WTC11 (cell line): ENCODE measurements at places on chromosomes 13 and 19. TPM values are rescaled to one million over a fixed set of nuclear protein-coding genes. Genes with fewer than 3 reads are reported as not detected.

DNA sequence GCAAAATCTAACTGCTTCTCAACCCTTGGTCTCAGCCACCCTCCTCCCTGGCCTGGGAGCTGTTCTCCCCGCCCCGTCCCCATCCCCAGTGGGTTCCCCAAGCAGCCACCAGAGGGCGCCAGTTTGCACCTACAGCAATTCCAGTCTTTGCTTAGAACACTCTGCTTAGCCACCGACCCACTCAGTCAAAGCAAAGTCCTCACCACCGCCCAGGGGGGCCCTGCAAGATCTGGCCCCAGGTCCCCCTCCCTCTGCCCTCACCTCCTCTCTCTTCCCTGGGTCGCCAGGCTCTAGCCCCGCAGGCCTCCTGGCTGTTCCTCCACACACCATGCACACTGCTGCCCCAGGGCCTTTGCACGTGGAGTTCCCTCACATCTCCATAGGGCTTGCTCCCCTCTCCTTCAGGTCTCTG lies 12.4 kb downstream of the TMEM143 start:
- peak; percentile 90 for DNase-seq

DNA sequence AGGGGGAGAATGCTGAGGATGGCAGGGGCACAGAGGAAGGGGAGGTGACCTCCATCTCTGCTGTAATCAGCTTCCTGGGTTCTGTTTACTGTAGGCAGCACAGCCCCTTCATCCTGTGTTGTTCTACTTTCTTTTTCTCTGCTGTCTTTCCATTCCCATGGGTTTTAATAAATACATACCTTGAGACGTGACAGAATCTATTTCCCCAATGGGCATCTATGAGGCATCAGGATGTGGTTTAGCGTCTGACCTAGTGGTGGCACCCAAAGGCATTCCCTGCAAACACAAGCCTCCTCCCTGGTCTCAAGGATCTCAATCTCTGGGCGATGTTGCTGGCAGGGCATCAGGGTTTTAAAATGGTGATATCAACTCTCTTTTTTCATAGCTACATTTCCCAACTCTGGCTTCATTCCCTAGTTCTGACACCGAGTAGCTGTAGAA lies 60.8 kb downstream of the ALOX5AP start:
- DNase-seq = no peak

DNA sequence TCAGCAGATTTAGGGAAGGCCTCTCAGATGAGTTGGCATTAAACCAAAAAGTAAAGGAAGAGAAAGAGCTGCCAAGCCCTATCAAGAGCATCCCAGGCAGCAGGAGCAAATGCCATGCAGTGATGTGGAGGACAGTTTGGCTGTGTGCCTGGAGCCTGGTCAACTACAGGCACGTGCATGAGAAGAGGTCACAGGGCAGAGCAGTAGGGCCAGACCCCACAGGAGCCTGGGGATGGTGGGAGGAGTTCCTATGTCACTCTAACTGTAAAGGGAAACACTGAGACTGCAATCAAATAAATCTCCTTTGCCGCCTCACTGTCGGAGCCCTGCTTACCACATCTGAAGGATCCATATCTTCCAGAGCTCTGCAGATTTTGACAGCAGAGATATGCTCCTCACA lies 240.5 kb downstream of the ENOX1 start:
- no peak for DNase-seq

DNA sequence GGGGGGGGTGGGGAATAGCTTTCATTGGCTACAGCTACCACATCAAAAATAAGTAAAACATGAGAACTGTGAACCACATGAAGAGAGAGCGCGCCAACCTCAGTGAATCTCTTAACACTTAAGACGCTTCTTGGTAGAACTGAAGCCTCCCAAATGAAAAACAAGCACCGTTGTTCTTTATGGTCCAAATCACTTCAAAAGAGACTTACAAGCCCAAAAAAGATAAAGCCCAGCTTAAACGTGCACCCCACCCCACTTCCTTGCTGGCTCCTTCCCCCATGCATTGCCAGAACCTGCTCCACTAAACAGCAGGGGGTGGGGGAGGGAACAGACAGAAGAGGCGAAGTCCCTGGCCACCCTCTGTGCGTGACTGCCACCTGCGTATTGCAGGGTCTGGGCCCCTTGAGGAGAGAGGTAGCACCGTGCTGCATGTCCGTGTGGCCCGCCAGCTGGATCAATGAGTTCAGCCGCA lies 479.1 kb downstream of the FOXO1 start:
- no peak for DNase-seq

DNA sequence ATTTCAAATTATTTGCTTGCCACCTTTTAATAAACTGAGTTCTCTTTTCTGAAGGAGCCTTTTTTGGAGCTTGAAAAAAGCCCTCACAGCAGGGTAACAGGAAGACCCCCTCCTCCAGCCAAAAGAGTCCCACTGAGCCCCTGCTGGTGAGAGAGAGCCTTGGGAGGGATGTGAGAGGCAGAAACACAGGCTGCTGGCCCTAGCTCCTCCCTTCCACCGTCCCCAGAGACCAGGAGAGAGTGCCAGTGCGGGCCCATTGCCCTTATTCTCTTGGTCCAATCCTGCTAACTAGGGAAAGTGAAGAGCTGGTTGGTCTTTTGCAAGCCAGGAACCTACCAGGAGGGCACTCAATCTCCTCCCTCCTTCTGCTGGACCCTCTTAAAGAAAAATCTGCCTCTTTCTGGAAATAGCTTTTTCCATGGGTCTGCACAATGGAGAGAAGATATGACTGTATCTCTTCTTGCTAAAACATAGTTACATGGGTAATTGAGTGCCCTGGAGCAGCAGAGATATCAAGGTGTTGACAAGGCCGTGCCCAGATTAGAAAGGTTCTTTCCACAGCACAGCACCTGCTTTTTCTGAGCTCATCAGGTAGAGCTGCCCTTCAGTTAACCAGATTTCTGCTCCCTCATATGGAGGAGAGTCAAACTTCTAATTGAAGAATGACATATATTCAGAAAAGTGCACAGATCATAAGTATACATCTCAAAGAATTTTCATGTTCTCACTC lies 113.9 kb downstream of the LRCH1 start:
- peak; percentile 58 for DNase-seq

DNA sequence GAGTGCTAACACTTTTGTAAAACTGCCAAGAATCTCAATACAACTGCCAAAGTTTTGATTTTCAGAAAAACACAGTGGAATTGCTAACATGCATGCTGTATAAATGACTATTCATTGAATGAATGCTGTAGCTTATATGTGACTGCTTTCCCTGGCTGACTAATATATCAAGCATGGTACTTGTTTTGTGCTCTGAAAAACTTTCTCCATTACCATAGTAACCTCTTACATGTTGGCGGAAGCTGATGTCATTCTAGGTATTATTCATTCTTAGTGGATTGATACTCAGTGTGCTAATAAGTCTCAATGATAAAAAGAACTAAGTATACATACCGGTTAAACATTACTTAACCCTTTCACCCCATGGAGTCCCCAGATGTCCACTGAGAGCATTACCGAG lies 166.1 kb upstream of the MYO16 start:
- DNase-seq = no peak

DNA sequence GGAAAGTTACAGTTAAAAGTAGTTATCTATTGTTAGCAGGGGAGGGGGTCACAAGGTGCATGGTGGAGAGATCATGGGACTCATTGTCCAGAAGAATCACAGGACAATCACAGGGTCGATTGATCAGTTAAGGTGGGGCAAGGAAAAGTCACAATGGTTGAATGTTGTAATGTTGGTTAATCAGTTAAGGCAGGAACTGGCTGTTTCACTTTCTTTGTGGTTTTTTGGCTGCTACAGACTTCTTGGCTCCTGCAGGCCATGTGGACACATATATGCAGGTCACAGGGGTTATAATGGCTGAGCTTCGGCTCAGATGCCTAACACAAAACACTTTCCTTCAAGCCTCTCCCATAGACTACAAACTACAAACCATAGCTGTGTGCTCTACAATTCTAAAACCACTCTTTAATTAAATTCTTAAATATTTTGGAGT lies 6.9 kb upstream of the ZNF431 start:
- DNase-seq = no peak

DNA sequence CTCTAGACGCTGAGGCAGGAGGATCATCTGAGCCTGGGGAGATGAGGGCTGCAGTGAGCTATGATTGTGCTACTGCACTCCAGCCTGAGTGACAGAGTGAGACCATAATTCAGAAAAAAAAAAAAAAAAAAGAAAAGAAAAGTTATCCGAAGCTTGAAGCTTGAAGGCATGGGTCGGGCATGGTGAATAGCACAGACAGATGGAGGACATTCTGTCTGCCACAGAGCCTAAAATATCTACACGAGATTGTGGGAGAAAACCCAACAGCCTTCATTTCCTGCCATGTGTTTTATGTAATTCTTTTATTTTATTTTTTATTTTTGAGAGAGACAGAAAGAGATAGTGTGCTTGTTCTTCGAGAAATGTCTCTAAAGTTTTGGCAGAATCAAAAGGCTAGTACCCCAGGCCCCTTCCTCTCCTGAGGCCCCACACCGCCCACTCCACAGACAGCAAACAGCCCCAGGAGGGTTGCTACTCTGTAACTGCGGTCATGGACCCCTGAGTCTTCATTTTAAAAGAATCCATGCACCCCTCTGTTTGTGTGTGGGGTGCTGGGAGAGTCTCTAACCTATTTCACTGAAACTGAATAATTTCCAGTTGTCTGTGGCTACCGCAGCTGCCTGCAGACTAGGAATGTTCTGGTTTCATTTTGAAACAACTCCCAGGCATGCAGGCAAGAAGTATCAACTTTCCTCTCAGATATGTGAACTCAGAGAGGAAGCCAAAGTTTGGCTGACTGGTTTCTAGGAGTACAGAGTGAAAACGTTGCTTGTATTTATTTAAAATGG lies 38.4 kb upstream of the RCBTB2 start:
- DNase-seq = no peak

DNA sequence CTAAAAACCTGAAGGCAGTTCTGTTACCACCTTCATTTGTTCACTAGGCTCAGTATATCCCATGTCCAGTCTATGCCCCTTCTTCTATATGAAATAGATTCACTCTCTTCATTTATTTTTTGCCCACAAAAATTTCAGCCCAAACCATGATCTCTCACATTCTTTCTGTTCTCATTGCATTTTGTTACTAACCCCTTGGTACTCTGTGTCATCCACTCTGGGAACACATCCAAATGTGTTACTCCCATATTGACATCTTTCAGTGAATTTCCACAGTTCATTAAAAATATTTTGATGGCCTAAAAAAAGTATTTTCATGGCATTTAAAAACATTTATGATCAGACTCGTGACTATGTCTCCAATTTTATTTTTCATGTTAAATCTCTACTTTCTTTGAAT lies 378.9 kb downstream of the SLITRK1 start:
- no peak for DNase-seq

GRCh38 chr19:5676105-5676771 lies 4.1 kb downstream of the MICOS13 start:
- DNase-seq = no peak

GRCh38 chr19:10936661-10937084 lies 8.1 kb downstream of the TIMM29 start:
- peak; percentile 59 for DNase-seq

- DNase-seq = no peak
Observed at GRCh38 chr13:54029226-54029625, 1000.6 kb downstream of the OLFM4 start.

DNA sequence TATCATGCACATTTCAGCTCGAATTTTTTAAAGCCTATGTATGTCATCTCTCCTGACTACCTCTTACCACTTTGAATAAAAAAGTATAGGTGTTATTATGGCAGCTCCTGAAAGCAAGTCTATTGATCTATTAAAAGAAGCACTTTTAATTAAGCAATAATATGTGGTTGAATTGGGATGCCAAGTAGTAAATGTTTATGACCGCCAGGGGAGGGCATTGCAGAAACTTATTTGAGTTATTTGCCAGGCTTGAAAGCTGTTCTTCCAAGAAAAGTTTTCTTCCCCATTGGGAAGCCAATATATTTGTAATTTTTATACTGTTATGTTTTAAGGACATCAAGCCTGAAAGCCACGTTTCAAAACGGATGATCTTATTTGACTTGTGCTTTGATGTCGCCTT lies 88.1 kb upstream of the SOX21 start:
- no peak for DNase-seq

Gene PNMA8B
- 2.8 to 4.0 TPM (median 3.6 TPM) in 3 replicates for total RNA-seq

Gene NLRP5
- total RNA-seq = not detected in 3 replicates

Gene ZNF154
- total RNA-seq = 20.0 to 22.0 TPM (median 21.4 TPM) in 3 replicates

Gene ARRDC5
- not detected in 3 replicates for total RNA-seq

Gene ZNF317
- 36.8 to 38.7 TPM (median 38.4 TPM) in 3 replicates for total RNA-seq

Gene SIGLEC10
- 0.44 TPM in 1 of 3 replicates, not detected in the others for total RNA-seq
